Islet precursor cell (in vitro differentiated cells): ENCODE measurements at places on chromosomes 7 and 10.

DNA sequence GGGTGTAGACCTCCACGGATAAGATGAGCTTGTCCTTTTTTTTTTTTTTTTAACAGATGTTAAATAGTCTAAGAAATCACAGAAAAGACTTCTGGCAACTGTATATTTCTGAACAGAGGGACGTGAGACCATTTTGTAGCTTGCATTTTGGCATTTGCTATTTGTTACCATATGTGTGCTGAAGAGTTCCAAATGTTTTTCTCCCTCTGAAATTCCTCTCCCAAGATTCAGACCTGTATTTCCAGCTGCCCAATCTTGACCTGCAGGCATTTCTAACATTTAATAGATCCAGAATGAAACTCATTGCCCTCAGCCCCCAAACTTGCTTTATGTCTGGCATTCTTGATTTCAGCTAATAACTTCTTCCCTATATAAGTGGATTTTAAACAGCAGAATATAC lies 223.1 kb upstream of the FZD1 start:
- no peak for DNase-seq

GRCh38 chr10:76784076-76784475 lies 853.5 kb downstream of the KCNMA1 start:
- no peak for DNase-seq

DNA sequence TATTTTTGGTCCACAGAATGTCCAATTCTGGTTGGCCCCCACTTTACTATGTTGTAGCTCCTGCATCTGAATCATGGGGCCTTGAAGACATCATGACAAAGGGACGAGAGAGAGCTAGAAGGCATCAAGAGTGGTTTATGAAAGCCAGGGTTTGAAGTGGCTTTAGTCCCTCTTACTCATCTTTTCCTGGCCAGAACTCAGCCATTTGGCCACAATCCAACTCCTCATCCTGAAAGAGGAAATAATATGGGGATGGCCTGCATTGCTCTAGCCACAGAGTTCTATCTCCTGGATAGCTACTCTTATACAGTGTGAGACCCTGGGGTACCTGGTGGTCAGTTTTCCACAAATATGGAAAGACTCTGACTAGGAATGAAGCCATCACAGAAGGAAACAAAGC lies 418.9 kb downstream of the XPNPEP1 start:
- DNase-seq, result no peak

- DNase-seq, result no peak
These were observed 235.8 kb upstream of the PFKP start for GRCh38 chr10:2831509-2831908.

DNA sequence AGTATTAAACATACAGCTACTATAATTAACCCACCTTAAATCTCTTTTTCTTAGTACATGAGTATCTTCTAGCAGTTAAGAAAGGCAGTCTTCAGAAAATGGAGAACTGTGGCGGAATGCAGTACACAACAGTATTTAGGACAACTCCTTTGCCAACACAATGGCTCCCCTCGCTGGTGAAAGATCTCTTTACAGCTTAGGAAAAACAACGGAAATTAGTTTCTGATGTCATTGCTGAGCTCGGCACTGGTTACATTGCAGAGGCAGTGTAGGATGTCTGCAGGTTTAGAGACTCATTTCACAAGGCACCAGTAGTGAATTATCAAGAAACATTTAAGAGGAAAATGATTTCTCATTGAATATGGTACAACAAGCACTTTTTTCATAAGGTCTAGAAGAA lies 43.4 kb downstream of the GLRX3 start:
- no peak for DNase-seq

DNA sequence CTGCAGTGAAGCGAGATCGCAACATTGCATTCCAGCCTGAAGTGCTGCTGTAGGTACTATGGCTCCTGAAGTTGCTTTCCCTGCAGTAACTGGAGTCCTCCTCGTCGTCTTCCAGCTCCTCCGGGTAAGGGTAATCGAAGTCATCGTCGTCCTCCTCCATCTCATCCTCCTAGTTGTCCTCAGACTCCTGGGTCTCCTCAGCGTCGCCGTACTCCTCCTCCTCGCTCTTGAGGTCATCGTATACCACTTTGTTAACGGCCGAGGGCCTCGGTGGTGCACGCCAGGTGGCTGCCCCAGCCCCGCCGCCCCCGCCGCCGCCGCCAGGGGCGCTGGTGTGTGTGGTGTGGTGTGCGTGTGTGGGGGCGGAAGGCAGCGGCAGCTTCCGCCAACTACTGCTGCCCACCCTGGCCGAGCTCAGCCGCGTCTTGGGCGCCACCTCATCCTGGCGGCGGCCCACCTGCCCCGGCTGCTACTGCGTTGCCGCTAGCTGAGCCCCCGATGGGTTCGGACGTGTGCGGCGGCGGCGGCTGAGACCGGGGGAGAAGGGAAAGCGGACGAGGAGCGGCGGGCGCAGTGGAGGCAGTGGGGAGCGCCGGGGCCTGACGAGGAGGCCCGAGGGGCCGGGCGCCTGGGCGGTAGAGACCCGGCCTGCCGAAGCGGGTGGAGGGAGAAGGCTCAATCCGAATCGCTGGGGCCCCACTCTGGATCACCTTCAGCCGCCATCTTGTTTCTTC lies 11.8 kb upstream of the ACBD5 start:
- peak; percentile 92 for DNase-seq

GRCh38 chr10:131553121-131553520 lies 241.6 kb upstream of the TCERG1L start:
- DNase-seq, result peak; percentile 35

GRCh38 chr7:40432046-40432445 lies 297.2 kb downstream of the SUGCT start:
- DNase-seq, result no peak

GRCh38 chr10:69279110-69279509 lies 814 bp downstream of the HK1 start:
- peak; percentile 31 for DNase-seq

GRCh38 chr7:44415510-44415909 lies 74.9 kb downstream of the NUDCD3 start:
- DNase-seq, result peak; percentile 50

- peak; percentile 69 for DNase-seq
These were observed 82.8 kb downstream of the CHST15 start for GRCh38 chr10:124010563-124011131.
